ENCODE measurements at places on chromosomes 5 and 9.

GRCh38 chr5:75040973-75041372 lies 11.4 kb downstream of the GCNT4 start:
- DNase-seq, result peak; percentile 42

DNA sequence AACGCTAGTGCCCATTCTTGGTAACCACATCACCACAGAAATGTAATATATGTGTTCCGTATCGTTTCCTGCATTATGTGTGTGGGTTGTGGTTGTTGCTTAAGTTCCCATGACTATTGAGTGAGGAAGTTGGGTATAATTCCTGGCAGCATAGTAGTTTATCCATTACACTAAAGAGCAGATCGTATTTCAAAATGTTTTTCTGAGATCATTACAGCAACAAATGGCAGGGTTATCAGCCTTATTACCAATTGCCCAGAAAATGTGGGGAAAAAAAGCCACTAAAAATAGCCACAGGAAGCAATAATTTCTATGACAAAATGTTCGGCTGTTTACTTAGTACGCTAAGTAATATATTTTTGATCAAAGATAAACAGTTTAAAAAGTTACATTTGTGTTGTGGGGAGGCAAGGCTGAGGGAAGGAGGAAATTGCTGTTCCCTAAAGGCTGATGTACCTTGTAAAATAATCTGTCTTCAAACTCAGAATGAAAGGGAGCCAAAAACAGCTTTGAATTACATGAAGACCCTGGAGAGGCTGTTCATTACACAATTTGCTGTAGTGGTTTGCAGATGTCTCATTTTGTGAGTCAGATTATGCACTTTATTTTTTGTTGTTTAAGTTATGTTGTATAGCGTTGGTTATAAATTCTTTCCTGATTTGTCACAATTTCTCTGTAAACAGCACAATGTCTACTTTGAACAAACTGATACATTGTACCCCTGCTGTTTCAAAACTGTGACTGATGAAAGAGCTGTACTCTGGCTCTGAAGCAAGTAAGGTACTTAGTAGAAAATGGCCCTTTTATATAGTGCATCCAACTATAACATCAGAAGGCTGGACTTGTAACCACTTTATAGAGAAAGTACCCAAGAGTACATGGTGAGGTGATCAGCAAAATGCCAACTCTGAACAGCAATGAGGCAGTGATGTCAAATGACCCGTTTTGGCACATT lies 1028.5 kb downstream of the NR2F1-AS1 start:
- DNase-seq, result peak; percentile 96

- no peak for DNase-seq
These were observed 492.4 kb upstream of the KLF4 start for GRCh38 chr9:107982001-107982400.

DNA sequence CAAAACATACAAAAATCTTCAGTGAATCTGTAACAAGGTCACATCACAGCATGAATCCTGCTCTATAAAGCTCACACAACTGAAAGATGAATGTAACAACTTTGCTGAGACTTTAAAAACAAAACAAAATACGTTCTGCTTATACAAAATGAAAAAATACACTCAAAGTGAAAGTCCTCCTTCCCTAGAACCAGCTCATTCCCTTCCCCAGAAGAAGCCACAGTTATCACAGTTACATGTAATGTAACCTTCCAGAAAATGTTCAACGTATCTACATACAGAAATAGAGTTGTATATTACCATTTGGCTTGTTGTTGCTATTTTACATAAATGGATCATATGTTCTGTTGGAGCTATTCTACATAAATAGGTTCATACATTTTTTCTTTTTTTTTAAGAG lies 2.6 kb downstream of the AUH start:
- no peak for DNase-seq

GRCh38 chr5:143243103-143243502 lies 160.4 kb downstream of the NR3C1 start:
- no peak for DNase-seq

DNA sequence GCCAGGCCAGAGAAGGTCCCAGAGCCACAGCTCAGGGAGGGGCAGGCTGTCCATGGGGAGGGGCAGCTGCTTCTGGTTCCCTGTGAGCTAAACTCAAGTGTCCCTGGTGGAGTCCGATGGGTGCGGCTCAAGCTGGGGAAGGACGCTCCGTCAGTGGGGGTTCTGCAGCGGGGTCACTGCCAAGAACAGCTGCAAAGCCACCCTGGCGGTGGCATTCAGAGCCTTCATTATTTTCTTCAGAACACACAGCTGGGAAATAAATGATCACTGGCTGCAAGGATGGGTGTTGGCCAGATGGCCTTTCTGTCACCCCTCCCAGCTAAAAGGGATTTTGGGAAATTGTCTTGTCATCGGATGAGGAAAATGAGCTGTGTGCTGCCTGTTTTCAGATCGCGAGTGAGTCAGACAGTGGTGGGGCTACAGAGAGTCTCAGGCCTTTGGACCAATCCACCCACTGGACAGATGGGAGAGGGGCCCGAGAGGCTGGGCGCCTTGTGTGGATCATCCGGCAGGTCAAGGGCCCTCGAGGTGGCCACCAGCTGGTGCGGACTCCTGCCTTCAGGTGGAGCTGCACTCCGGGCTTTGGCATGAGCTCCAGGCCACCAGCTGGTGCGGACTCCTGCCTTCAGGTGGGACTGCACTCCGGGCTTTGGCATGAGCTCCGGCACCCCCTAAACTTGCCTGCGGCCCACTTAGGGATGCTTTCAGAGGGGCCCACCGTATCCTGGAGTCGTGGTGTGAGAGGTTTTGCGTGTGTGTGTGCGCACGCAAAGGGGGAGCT lies 17.9 kb upstream of the GFPT2 start:
- DNase-seq, result peak; percentile 55

- DNase-seq, result no peak
These were observed 197.1 kb downstream of the ZNF462 start for GRCh38 chr9:107060062-107060461.

- no peak for DNase-seq
These were observed 146.8 kb downstream of the MUSK start for GRCh38 chr9:110815361-110815760.

GRCh38 chr9:78539188-78539587 lies 242.3 kb downstream of the PSAT1 start:
- no peak for DNase-seq

DNA sequence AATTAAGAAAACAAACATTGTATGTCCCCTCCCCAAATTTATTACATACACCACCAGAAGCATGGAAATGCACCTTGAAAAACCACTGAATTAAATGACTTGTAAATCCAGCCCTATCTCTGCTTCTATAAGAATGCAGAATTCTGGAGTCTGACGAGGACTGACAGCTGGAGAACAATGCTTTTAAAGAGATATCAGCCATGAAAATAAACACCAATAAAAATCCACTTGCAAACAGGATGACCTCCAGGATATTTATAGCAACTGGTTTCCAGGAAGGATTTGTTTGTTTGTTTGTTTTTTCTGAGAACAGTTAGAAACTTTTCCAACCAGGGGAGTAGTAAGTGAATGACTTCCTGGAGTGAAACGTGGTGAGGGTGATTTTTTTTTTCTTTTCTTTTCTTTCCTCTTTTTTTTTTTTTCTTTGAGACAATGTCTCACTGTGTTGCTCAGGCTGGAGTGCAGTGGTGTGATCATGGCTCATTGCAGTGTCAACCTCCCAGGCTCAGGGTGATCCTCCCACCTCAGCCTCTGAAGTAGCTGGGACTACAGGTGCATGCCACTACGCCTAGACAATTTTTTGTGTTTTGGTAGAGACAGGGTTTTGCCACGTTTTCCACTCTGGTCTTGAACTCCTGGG lies 38.7 kb upstream of the SLC36A1 start:
- DNase-seq, result no peak

DNA sequence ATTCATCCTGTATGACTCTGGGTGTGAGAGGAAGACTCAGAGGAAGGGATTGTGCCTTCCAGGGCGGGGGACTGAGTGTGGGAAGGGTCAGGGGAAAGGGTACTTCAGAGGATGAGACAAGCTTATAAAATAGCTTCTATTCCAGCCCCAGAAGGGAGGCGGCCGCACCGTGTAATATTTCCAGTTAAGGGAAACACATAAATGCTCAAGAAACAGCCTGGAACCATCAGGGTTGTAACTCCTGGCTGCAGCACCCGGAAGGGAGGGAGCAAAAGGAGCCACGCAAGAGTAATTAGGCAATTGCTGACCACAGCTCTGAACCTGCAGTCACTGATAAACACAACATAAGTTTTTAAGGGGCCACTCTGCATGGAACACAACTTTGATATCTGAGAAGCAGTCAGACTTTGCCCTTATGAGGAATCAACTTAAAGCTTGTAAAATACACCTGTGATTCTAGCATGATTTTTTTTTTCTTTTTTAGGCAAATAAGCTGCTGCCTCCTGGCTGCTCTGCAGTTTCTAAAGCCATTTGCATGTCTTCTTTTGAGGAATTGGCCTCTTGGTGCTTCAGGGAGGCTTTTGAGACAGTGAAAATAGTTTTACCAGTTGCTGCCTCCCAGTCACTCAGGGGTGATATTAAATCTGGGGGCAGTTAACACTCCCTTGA lies 382.7 kb downstream of the ENC1 start:
- peak; percentile 48 for DNase-seq

DNA sequence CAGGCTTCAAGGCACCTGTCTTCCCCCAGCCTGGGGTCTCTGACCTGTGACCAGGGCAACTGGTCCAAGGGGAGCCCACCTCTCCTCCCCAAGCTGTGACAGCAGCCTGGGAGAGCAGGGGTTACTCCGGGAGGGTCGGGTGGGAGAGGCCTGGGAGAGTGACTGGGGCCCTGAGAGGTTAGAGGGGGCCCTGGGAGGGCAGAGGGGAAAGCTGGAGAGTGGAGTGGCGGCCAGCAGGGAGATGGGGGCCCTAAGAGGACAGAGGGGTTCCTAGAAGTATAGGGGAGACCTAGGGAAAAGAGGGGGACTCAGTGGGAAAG lies 302 bp downstream of the LCN9 start:
- no peak for DNase-seq

- peak; percentile 71 for DNase-seq
These were observed 162.8 kb downstream of the TLE1 start for GRCh38 chr9:81526587-81526986.

GRCh38 chr5:14212838-14213237 lies 69.7 kb downstream of the TRIO start:
- no peak for DNase-seq

GRCh38 chr9:130159057-130159456 lies 13.1 kb upstream of the NCS1 start:
- DNase-seq, result no peak

DNA sequence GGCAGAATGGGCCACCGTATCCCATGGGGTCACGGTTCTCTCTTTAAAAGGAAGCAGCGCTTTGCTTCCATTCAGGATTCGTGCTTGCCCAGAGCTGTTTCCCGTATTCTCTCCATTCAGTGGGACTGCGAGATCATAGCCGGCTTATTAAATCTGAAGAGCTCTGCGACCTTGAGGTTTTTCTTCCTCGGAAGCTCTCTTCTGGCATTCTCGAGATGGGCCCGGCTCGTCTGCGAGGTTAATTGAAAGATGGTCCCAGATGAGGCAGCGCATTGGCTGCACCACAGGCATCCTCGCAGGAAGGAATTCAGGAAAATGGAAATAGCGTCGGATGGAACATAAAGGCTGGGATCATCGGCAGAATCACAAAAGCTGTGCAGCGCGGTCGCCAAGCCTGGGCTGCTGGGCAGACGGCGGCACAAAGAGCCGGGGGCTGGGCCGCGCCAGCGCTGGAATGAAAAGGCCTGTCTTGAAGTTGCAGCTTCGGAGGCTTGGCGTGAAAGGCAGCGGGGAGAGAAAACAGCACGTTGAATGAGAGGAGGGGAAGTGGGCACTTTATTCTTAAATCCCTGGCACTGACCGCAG lies 236.2 kb downstream of the IRX2 start:
- DNase-seq, result no peak

DNA sequence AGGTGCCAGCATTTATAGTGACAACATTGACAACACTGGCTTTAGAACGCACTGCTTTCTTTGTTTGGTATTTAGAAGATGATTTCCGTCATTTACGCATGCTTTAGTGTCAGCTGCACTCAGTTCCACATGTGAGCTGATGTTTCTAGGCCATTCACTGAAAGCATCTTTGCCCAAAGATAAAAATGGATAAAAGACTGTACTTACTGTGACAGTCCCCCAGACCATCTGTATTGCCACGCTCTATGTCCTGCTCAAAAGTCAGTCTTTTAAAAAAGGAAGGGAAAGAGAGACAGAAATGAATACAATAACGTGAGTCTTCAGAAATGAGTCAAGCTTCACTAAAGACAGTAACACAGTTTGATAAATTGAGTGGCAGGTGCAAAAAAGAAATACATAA lies 99.3 kb downstream of the SEMA6A start:
- no peak for DNase-seq

- DNase-seq, result peak; percentile 45
These were observed 165.5 kb downstream of the C9orf50 start for GRCh38 chr9:129455151-129455995.

DNA sequence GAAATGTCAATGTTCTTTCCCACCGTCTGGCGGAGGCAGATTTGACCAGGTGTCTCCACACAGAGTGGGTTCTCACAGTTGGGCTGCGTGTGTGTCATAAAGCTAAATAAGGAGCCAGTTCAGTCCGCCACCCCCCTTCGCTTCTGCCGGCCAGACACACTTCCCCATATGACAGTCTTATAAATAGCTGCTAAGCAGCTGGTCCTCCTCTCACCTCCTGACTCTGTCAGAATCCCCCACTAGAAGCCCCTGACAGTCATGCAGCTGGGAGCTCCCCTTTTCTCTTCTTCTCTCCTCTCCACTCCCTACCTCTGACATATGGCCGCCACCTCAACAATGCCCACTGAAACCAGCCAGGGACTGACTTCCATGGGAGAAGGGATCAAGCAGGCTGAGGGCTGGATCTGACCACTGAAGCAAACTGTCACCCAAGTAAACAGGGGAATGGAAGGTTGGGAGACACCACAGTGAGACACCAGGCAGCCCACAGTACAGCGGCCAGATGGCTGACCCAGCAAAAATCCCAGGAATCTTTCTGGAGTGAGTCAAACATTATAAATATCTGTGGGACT lies 141.9 kb upstream of the EFNA5 start:
- peak; percentile 77 for DNase-seq

DNA sequence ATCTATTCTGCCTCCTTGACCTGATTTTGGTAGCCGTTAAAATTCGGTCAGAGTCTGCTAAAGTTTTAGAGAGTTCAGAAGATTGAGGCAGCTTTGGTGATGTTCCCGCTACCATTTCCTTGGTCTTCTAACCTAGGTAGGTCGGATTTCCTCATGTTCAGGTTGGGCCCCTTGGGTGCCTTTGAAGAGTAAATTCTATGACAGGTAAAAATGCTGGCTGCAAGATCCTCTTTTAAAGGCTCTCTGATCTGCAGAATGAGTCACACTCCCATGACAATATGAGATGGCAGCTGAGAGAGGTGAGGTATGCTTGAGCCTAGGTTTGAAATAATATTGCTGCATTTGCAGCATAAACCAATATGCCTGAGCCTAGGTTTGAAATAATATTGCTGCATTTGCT lies 198.9 kb downstream of the TSSK1B start:
- DNase-seq, result no peak

Data from GM23248 (cell line).